Activated T-cell treated with anti-CD3 and anti-CD28 coated beads for 48 hours (primary cell): ENCODE measurements at places on chromosomes 7 and 10.

- no peak for DNase-seq
Observed at GRCh38 chr7:34904987-34905386, 132.3 kb downstream of the DPY19L1 start.

- DNase-seq, result no peak
Observed at GRCh38 chr10:103636492-103636891, 143.0 kb downstream of the NEURL1 start.

DNA sequence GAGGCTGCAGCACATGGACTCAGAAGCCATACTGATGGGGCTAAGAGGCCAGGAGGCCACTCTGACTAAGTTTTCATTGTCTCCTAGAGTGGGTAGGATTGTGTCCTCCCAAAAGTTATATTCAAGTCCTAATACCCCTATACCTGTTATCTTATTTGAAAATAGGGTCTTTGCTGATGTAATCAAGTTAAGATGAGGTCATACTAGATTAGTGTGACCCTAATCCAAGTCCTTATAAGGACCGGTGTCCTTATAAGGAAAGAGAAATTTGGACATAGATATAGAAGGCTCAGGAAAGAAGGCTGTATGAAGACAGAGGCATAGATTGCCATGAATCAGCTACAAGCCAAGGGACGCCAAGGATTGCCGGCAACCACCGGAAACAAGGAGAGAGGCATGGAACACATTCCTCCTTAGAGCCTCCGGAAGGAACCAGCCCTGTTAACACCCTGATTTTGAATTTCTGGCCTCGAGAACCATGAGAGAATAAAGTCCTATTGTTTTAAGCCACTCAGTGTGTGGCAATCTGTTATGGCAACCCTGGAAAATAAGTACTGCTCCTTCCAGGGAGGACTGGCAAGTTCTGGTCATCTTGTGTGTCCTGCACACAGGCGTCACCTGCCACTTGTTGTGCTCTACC is 157.0 kb downstream of the EMX2 start:
- no peak for DNase-seq

GRCh38 chr7:81036871-81037270 is 118.0 kb upstream of the SEMA3C start:
- DNase-seq, result no peak

DNA sequence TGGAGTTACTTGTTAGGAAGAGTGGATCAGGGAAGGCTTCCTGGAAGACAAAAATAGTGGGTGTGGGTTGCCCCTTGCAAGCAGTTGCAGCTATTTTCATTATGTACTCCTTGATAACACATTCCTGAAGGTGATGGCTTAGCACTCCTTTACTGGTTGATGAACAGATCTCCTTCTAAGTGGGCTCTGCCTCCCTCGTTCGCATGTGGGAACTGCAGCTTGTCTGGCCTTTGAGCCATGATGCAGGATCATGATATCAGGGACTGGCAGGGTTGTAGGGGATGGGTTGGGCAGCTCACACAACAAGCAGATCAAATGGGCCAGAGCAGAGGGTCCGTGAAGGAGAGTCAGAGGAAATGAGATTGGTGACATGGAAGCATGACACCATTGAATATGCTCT is 28.8 kb upstream of the LRRC4 start:
- DNase-seq, result no peak

- peak; percentile 19 for DNase-seq
Observed at GRCh38 chr10:30510184-30510931, 76.4 kb downstream of the MAP3K8 start.

DNA sequence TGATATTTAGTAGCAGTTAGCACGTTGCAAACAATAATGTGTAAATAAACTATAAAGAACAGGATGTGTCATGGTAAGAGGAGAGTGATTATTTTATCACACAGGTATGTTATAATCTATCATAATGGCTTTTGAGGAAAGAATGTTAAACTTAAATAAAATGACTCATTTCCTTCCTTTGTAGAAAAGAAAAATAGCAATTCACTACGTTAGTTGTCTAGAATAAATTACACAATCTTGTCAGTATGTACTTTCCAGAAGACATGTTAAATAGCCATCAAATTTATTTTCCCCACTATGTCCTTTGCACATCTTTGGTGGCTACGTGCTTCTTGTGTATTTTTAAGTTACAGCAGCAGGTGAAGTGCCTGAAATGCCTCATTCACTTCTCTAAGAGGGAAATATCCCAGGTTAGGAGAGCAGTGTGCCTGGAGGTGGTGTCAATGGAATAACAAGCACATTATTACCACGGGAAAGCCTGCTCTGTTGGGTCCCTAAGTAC is 133.8 kb downstream of the SEMA3A start:
- DNase-seq, result no peak

DNA sequence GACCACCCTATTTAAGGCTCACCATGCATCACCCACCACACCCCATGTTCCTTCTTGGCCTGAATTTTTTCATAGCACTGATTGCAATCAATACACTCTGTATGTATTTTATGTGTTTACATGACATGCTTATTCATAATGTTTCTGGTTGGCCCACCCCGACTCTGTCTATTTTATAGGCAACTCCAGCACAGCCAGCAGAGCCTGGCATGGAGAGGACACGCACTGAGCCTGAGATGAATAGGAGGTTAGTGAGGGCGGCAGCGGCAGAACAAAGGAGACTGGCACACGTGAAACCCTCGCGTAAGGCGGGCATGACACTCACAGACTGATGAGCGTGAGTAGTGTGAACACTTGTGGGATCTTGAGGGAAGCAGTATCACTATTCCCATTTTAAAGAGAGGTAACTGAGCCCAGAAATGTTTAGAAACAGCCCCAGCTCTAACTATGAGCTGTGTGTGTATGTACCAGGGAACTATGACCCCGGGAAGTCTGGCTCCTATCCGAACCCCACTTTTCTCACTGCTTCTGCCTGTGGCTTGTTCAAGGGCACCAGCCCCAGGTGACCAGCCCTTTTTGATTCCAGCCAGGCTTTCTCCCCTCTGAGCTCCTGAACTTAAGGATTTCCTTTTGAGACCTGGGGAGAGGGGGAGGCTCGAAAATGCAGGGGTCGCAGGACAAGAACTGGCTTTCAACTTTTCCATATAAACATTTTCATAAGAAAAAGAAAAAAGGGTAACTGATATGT is 113.3 kb downstream of the ARHGAP22 start:
- no peak for DNase-seq

- DNase-seq, result peak; percentile 12
Observed at GRCh38 chr7:5284304-5285281, 1.9 kb downstream of the SLC29A4 start.

DNA sequence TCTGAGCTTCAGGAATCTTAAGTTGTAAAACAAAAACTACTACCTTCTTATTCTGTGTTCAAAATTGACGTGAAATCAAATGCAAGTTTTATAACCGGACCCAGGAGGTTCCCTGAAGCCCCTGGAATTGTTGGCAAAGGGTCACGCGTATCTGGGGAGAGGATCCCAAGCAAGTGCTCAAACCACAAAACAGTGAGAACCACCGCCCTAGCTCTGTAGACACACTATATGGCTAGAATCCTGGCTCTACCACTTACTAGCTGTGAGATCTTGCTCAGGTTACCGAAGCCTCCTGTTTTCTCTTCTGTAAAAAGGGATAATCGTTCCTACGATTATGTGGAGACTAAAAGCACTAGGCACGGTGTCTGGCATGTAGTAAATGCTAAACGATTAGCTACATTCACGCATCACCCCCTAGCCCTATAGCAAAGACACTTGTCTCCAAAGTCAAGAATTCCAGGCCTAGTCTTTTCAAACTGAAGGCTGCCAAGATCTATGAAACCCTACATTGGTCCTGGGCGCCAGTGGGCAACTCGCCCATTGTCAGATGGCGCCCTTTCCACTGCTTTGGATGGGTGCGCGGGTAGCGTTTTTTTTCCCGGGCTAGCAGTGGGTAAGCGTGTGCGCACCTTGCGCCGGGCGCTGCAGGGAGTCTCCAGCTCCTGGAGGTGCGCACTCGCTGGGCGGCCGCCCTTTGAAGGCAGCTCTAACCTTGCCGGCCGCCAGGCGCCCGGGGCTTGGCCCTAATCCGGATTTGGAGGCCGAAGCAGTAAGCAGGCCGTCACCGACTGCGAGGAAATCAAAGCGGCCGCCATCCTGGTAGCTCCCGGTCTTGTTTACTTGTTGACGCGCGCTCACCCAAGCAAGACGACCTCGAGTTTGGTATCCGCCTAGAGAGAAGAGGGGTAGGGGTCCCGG is 11.6 kb upstream of the NKX2-3 start:
- DNase-seq, result no peak

GRCh38 chr10:100670828-100671479 is 74.4 kb upstream of the PAX2 start:
- DNase-seq, result peak; percentile 71

DNA sequence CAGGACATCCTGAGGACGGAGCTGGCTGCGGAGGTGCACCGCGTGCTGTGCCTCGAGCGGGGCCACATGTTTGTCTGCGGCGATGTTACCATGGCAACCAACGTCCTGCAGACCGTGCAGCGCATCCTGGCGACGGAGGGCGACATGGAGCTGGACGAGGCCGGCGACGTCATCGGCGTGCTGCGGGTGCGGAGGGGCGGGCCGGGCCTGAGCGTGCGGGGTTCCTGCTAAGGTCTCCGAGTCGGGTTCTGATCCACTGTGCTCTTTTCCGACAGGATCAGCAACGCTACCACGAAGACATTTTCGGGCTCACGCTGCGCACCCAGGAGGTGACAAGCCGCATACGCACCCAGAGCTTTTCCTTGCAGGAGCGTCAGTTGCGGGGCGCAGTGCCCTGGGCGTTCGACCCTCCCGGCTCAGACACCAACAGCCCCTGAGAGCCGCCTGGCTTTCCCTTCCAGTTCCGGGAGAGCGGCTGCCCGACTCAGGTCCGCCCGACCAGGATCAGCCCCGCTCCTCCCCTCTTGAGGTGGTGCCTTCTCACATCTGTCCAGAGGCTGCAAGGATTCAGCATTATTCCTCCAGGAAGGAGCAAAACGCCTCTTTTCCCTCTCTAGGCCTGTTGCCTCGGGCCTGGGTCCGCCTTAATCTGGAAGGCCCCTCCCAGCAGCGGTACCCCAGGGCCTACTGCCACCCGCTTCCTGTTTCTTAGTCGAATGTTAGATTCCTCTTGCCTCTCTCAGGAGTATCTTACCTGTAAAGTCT is 10.4 kb downstream of the ATG9B start:
- DNase-seq, result peak; percentile 84

DNA sequence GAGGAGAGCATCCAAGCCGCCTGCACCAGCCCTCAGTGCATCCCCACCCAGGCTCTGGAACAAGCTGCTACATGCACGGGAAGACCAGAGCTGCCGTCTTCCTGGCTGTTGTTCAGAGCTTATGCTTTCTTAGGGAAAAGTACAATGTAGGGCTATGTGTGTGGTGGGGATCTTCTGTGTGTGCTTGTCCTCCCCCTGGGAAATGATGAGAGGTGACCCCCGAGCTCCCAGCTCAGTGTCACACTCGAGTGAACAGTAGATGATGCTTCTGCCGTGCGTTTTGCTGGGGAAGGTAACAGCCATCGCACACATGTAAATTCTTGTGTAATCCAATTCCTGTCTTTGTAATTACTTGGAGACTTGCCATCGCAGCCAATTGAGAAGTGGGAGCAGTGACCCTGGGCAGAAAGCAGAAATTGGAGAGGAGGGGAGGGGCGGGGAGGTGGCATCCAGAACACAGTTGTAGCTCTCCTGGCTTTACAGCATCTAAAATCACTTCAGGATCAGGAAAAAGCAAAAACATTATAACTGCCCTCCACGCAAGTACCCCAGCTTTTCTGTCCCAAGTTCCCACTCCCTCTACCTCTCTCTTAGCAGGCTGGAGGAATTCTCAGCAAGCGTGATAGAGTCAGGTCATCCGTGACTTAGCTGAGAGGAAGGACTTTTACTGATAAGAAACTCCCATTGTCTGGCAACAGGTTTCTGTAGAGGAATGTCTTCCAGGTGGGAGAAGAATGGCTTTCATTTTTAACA is 149.6 kb downstream of the TCF7L2 start:
- no peak for DNase-seq

DNA sequence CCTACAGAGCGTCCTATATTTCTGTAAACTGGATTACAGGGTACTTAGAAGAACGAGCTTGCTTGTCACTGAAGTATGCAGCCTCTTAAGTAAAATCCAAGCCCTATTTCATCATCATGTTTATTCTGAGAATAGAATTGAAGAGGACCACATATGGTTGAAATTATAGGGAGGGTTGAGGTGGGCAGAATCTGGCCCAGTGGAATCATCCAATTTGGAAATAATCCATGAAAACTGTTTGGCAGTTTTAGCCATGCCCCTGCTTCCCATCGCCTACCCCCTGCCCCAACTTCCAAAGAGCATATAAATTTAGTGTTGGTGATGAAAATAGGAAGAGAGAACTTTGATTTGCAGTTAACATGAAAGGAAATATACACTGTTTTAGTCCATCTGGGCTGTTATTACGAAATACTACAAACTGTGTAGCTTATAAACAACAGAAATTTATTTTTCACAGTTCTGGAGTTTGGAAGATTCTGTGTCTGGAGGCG is 150.4 kb downstream of the PRKG1 start:
- no peak for DNase-seq

GRCh38 chr7:155198901-155199845 is 98.5 kb upstream of the INSIG1 start:
- DNase-seq, result peak; percentile 34

DNA sequence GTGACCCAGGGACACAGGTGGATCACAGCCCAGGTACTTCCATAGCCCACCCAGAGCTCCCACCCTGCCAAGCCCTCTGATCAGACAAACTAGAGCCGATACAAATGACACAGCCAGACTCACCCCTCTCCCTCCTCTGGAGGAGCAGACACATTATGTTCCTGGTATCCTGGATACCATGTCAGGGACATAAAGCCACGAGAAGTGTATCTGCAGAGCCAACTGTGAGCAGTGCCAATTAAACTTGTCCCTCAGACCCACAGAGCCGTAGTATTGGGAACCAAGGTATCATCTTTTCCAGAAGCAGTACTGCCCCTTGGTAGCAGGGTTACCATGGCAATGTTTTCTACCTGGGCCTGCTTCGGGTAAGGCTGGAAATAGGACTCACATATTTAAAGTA is 47.3 kb upstream of the CPXM2 start:
- no peak for DNase-seq

DNA sequence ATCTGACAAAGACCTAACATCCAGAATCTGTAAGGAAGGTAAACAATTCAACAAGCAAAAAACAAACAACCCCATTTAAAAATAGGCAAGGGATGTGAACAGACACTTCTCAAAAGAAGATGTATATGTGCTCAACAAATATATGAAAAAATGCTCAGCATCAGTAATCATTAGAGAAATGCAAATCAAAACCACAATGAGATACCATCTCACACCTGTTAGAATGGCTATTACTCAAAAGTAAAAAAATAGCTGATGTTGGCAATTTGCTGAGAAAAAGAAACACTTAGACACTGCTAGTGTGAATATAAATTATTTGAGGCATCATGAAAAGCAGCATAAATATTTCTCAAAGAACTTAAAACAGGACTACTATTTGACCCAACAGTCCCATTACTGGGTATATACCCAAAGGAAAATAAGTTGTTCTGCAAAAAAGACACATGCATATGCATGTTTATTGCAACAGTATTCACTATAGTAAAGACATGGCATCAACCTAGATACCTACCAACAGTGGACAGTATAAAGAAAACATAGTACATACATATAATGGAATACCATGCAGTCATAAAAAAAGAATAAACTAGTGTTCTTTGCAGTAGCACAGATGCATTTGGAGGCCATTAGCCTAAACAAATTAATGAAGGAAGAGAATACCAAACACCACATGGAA is 980.1 kb downstream of the KCNMA1 start:
- DNase-seq, result no peak

GRCh38 chr7:107186240-107186639 is 17.4 kb downstream of the HBP1 start:
- no peak for DNase-seq
